IMR-90 (cell line): ENCODE measurements at places on chromosomes 11 and 22. TPM values are rescaled to one million over a fixed set of nuclear protein-coding genes. Genes with fewer than 3 reads are reported as not detected.

DNA sequence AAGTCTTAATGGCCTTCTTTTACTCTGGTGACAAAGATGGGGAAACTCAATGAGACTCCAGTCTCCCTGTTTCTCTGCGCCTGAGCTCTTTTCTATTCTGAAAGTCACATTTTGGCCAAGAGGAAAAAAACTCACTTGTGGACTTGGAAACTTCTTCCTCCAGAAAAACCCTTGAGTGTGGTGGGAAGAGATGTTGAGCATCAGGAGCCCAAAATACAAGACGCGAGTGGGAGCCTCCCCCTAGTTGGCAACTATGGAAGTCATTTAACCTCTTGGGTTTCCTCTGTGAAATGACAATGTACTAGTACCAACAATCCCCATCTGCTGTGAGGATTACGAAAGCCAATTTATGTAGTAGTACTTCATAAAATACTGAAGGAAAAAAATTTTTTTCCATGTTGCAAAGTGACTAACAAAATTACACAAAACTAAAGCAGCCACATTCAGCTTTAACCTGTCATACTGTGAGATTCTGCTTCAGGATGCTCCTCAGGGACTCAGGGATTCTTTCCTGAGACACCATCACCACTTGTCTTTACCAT, 524 bp upstream of the SLC25A17 start:
- DNase-seq = peak; percentile 42
- peaks cover 4% of the 10 kb centered on the region; the same call in 1 of the 2 replicates for H3K36me3 ChIP-seq
- no peaks in the 10 kb centered on the region for H3K27me3 ChIP-seq
- H3K4me3 ChIP-seq = peak overlapping the region; percentile 90

The TPH1 gene
- total RNA-seq = under 0.01 TPM in 2 replicates

DNA sequence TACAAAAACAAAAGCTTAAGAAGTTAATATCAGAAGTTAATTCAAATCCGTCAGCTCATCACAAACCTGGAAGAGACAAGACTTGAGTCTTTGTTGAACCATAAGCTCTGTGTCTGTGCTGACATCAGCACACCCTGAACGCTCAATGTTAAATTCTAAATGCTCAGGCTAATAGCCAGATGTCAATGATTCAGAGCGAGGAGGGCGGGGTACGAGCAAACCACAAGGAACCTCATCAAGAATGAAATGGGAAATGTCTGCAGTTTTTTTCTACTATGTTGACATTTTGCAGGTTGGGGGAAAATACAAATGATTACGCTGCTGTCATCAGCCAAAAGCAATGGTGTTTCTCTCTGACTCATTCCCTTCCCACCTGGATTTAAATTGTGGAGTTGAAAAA, 1057.2 kb downstream of the NTM start:
- 0 out of 2 replicates have a peak, but pooled peaks cover 1% of the 10 kb centered on the region for H3K27me3 ChIP-seq
- no peak overlapping the region for H3K27ac ChIP-seq
- no peaks in the 10 kb centered on the region for H3K4me1 ChIP-seq

DNA sequence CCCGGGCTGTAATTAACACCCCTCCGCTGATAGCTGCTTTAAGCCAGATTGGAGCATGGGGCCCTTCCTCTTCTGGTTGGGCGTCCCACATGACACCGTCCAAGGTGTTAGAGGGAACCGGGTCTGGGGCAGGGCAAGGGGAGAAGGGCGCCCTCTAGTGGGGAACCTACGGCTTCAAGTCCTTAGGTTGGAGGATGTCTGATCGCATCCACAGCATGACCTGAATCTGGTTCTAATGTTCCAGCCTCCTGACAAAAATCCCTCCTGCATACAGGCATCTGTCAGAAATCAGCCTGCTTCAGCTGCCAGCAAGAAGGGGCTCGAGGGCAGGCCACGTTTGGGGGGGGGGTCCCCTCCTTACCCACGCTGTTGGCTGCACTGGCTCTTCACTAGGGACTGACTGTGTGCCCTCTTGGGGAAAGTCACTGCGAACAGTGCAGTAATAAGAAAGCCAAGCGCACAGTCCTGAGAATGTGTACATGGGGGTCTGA, 94.2 kb upstream of the TBCEL start:
- no peak overlapping the region for H3K27ac ChIP-seq
- DNase-seq = peak; percentile 26
- H3K27me3 ChIP-seq = peaks cover 4% of the 10 kb centered on the region; the same call in 1 of the 2 replicates
- no peaks in the 10 kb centered on the region for H3K36me3 ChIP-seq

The SULT4A1 gene
- total RNA-seq = 1.1 TPM in 2 replicates

The MFRP gene
- total RNA-seq = not detected in 2 replicates

DNA sequence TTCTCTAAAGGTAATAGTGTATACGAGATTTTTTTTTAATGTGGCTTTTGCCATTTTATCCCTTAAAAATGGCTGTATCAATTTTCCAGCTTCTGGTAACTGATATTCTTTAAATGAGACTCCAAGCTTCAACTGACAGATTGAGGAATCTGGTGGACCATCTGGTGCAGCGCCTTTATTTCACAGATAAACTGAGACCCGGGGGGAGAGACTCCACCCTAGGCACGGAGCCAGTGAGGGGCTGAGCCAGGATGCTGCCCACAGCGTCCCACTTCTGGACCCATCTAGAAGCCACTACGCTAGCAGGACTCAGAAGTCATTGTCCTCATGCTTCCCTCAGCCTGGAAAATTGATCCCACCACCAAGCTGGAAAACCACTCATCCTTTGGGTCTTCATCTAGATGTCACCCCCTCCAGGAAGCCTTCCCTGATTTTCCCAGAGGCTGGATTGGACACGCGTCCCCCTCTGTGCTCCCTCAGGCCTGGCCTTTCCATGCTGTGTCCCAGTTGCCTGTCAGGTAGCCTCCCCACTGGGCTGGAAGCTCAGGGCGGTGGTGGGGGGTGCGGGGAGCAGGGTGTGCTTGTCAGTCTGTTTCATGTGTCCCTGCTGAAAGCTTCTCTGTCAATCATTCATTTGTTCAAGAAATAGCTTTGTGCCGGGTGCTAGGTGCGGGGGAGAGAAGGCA, 12.3 kb upstream of the CD5 start:
- peaks cover 5% of the 10 kb centered on the region for H3K27me3 ChIP-seq
- no peaks in the 10 kb centered on the region for H3K4me1 ChIP-seq
- H3K4me3 ChIP-seq = no peak overlapping the region
- DNase-seq = no peak
- H3K36me3 ChIP-seq = no peaks in the 10 kb centered on the region
- no peak overlapping the region for H3K27ac ChIP-seq

GRCh38 chr11:115197031-115197430, 307.2 kb downstream of the CADM1 start:
- peaks cover 11% of the 10 kb centered on the region for H3K4me1 ChIP-seq
- H3K36me3 ChIP-seq = no peaks in the 10 kb centered on the region
- no peak overlapping the region for H3K27ac ChIP-seq
- no peak for DNase-seq

DNA sequence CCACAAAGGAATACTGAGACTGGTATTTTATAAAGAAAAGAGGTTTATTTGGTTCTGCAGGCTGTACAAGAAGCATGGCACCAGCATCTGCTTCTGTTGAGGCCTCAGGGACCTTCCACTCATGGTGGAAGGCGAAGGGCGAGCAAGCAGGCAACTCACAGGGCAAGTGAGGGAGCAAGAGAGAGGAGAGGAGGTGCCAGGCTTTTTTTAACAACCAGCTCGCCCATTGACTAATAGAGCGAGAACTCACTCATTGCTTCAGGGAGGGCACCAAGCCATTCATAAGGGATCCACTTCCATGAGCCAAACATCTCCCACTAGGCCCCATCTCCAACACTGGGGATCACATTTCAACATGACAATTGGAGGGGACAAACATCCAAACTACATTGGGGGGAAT, 1.2 kb downstream of the PTS start:
- H3K4me3 ChIP-seq = peak overlapping the region; percentile 93; the same call in 1 of the 2 replicates
- H3K36me3 ChIP-seq = peaks cover 6% of the 10 kb centered on the region; the same call in 1 of the 2 replicates
- no peak for DNase-seq
- peaks cover 16% of the 10 kb centered on the region for H3K4me1 ChIP-seq
